ENCODE measurements at places on chromosomes 7 and 10. TPM values are rescaled to one million over a fixed set of nuclear protein-coding genes. Genes with fewer than 3 reads are reported as not detected.

The LIPK gene
- not detected for polyA plus RNA-seq

- no peak for DNase-seq
These were observed 70.1 kb downstream of the RNF133 start for GRCh38 chr7:122628651-122629411.

DNA sequence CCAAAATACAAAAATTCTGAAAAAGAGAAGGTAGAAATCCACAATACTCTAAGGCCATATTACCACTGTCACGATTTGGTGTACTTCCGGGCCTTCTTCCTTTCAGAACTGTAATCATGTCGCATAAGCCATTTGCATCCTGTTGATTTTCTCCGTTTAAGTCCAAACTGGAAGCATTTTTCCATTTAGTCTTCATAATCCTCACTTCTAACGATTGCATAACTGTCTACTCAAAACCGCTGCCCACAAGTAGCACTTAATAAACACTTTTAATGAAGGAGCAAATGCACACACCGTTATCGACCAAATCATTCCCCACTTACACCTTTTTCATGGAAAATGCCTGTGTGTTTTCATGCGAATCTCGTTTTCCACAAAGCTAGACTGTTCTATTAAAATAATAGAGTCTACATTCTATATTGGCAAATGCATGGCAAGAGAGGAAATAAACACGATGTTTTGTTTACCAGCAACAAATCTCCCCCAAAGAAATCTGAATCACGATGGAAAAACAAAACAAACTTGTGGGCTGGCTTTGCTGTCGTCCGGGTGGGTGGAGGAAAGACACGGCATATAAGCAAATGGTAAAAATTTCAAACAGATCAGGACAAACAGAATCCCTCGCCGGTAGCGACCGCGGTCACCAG is 1.0 kb downstream of the ATE1 start:
- no peak for DNase-seq

GRCh38 chr10:103678178-103678526 is 177.2 kb downstream of the SH3PXD2A start:
- DNase-seq = no peak

The ELOVL3 gene
- not detected for polyA plus RNA-seq

GRCh38 chr7:108908456-108908855 is 338.8 kb downstream of the DNAJB9 start:
- no peak for DNase-seq

The CCDC136 gene
- 0.22 TPM for polyA plus RNA-seq

The SPDYE1 gene
- 0.71 TPM for polyA plus RNA-seq

GRCh38 chr10:110859206-110859972 is 12.3 kb upstream of the PDCD4 start:
- DNase-seq = no peak

- no peak for DNase-seq
These were observed 127.7 kb downstream of the ADCY1 start for GRCh38 chr7:45701701-45702510.

DNA sequence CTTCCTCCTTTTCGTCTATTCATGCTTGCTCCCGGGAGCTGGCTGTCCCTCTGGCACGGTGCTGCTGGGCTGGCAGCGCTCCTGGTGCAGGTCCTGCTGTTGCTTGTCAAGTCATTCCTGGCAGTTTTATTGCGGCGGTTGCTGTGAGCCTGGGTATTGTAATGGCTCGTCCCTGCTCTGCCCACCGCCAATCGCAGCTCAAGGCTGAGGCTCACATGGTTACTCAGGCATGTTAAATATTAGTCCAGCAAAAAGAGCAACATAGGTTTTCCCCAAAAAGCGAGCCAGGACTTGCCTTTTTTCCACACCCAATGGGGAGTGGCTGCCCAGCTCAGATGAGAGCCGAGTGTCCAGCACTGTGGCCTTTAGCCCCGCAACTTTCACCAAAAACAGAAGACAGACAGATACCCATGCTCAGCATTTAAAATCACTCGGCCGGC is 492.9 kb upstream of the FOXK1 start:
- DNase-seq = no peak

GRCh38 chr10:52939894-52940293 is 167.3 kb upstream of the MBL2 start:
- no peak for DNase-seq

The DYDC2 gene
- 0.25 TPM for polyA plus RNA-seq

- DNase-seq = no peak
These were observed 73.4 kb downstream of the VSTM2A start for GRCh38 chr7:54615537-54615936.

- DNase-seq = no peak
These were observed 20.4 kb downstream of the OPALIN start for GRCh38 chr10:96338279-96338925.

The ASAH2B gene
- 2.8 TPM for polyA plus RNA-seq

GRCh38 chr7:27107391-27108381 is 5.2 kb upstream of the HOXA2 start:
- DNase-seq = peak; percentile 27

All from liver (tissue), 10 donors.